ENCODE measurements at places on chromosomes 5 and 9.

DNA sequence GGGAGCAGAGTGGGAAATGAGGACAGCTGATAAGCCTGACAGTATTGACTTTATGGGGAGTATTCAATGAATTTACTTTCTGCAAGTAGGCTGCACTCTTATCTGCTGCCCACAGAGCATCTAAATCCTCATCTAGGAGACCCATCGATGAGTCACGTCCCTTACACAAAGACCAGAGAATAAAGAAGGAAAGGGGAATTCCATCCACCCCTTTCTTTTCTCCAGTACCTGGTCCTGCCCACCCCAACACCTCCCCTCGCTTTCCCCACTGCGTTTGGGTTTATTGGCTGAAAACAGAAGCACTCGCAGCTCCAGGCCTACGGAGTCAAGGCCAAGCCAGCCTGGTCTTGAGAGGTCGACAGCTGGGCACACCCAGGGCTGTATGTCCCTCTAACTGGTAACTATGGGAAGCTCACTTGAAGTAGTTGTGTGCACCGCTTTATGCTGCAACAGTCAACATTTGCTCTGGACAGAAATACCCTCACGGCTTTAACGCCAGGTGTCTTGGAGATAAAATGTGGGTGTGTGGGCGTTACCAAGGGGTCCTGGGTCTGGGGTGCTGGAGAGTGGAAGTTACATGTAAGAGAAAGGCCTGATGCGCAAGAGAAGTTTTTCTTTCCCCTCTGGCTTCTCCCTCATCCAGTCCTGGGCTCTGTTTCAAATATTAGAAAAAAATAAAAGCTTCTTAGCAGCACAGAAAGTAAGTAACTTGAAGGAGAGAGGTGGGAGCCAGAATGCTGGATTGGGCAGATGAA is 14.5 kb upstream of the TAL2 start:
- DNase-seq: peak; percentile 72

DNA sequence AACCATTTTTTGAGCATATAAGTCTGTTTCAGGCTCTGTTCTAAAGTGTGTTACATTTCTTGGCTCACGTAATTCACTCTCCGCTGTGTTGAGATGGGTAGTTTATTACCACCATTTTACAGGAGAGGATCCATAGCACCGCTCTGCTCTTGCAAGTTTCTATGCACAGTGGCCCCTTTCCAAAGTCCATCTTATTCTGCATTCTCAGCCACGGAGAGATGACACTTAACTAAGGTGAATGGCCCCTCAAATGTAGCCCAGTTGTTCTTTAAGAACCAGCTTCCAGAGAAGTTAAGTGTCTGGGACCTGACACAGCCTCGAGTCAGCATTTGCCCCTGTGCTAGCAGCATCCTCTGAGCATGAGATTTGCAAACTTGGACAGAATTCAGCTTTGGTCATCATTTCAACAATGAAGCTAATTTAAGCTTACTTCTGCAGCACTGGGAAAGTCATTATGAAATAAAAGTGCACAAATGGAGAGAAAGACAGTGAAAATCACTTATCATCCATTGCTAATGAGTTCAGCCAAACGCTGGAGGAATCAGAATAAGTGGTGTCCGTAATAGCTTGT is 61.9 kb downstream of the FAM78A start:
- DNase-seq: no peak

GRCh38 chr5:5572010-5572865 is 149.8 kb downstream of the ICE1 start:
- no peak for DNase-seq

- DNase-seq: no peak
These were observed 56.5 kb downstream of the MACROH2A1 start for GRCh38 chr5:135342551-135342875.

- no peak for DNase-seq
These were observed 37.6 kb downstream of the BDP1 start for GRCh38 chr5:71492817-71493615.

DNA sequence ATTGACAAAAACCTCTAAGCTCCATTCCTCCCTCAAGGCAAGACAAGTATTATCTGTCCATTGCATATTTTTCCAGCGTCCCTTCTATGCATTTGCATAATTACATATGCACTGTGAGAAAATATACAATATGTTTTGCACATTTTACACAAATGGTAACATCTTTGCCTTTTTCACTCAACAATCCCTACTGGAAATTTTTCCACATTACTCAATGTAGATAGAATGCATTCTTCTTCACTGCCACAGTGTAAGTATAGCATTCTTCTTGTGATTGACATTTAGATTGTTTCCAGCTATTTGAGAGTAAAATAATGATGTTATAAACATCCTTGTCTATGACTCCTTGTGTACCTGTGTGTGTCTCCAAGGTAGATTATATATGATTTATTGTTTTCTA is 205.0 kb downstream of the SLIT3 start:
- no peak for DNase-seq

DNA sequence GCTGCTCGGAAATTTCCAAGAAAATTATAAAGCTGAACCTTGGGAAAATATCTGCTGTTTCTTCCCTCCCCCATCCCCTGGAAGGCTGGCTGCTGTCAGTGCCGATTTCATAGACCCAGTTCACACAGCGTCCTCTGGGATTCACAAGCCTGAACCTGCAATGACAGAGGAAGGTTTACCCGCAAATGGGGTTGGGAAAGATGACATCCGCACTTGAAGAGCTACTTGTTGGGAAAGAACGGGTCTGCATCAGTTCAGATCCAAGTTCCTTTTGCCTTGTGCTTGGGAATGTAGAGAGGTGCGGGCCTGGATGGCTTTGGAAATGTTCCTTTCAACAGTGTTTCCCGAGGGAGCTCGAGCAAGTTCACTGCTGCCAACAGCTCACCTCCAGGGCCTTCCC is 13.9 kb downstream of the PCDH12 start:
- DNase-seq: no peak

GRCh38 chr9:134785325-134786108 is 95.1 kb upstream of the FCN2 start:
- DNase-seq: no peak

- no peak for DNase-seq
These were observed 112.8 kb upstream of the HMHB1 start for GRCh38 chr5:143699121-143699520.

- DNase-seq: no peak
These were observed 216.8 kb downstream of the SEMA5A start for GRCh38 chr5:9329125-9329524.

DNA sequence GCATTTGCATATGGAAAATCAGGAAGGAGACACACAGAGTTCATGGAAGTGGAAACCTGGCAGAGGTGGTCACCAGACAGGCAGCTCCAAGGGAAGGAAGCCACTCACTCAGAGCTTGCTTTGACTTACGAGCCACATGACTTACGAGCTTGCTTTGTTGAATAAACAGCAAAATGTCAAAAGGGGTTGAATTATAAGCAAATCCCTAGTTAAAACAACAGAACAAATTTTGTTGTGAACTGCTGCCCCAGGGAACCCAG is 164.3 kb downstream of the SYK start:
- DNase-seq: no peak

GRCh38 chr5:146223179-146223578 is 19.8 kb downstream of the RBM27 start:
- no peak for DNase-seq

DNA sequence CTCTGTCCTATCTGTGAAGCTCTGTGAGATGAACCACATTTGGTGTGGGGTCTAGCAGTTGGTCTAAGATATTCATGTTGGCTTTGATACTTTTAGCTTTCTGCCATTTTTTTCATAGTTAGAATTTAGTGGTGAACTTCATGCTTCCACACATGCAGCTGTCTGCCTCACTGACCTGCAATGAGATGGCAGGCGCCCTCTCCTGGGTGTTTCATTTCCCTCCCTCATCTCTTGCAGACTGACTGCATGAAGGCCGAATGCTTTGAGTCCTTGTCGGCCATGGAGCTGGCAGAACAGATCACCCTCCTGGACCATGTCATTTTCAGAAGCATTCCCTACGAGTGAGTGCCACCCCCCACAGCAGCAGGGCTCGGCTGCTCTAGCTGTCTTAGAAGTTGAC is 26.1 kb upstream of the CKMT2 start:
- DNase-seq: no peak

DNA sequence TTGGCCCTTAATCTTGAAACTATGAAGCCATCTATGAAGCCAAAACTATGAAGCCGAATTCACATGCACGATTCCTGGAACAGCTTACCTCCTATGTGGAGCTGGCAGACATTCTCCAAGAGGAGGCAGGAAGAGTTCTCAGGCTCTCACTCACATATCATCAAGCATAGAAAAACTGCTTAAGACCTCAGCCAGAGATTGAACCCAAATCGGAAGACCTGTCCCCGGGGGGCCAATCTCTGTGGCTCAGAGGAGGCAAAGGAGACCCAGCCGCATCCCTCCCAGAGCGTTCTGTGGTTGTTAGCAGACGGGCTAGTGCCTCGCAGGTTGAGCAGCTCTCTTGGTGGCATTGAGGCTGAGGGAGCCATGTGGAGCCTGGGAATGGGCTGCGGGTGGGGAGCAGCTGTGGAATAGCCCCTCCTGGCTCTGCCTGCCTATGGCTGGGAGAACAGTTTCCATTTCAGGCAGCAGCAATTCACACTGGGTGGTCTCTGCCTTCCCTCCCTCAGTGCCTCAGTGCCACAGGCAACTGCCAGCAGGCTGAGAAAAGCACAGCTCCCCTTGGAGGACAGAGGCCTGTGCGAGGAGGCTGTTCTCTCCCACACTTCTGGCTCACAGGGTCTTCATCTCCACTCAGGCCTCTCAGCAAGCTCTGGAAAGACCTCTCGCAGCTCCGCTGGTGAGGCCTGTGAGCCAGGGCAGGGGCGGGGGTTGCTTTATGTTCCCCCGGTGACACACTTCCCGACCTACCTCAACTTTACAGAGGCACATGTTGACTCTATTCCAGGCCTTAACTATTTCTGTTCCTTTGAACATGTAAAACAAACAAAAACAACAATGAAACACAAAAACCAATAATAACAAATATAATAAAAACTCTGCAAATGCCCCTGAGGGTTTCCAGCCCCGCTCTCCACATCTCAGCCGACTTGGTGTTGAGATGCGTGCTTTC is 17.4 kb upstream of the TMEM174 start:
- DNase-seq: no peak

DNA sequence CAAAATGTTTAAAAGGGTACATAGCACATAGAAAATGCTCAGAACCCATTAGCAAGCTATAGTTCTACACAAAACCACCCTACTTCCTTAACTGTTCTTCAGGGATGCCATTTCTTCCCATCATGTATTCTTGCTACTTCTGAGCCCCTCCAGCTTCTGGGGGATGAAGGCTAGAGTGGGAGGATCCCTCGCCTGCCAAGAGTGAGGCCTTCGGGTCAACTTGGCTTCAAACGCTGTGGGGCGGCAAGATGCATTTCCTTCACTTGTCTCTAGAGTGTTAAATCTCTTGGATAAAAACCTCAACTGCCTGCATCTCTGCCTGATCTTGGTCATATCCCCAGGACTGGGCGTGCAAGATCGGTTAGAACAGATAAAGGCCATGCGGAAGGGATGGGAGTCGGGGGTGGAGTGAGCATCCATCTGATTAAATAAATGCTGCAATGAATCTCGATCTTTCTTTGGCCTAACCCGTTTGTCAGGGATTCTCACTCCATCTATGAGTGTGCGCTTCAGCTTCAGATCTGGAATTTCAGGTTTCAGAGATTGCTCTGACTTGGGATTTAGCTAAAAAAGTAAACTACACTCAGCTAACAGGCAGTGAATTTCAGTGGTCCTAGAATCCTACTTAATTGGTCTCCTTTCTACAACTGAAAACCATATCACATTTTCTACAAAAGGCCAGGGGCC is 118.0 kb upstream of the PANK3 start:
- no peak for DNase-seq

DNA sequence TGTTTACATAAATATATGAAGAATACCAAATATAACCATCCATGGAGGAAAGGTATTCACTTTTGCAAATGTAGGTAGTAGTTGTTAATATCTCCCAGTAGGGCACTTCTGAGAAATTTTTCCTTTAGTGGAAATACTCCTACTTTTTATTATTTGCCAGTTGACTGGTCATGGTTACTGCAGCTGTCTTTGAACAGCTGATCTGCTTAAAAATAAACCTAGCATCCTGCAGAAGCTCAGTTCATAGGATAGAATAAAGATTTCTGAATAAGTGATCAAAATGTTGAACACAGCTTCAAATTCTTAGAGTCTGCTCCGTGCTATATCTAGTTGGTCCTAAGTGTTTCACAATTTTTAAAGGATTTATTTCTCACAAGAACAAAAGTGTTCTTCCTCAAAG is 270.7 kb upstream of the TRPC7 start:
- DNase-seq: no peak

DNA sequence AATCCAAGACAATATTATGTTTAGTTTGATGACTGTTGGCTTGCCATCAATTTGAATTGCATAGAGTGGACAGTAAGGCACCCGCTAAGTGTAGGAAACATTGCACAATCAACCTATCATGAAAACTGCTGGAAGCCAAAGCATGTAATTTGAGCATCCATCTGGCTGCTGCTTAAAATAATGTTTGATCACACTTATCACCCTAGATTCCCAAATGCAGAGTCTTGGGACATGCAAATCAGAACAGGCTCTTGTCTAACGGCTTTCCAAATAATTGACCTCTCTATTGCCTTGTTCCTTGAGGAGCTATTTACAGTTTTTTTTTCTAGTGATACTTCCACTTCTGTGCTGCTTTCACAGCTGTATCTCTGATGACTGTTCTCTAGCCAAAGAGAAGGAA is 342.1 kb downstream of the PRR16 start:
- DNase-seq: no peak

- no peak for DNase-seq
These were observed 87.8 kb upstream of the PHYKPL start for GRCh38 chr5:178320281-178320855.

DNA sequence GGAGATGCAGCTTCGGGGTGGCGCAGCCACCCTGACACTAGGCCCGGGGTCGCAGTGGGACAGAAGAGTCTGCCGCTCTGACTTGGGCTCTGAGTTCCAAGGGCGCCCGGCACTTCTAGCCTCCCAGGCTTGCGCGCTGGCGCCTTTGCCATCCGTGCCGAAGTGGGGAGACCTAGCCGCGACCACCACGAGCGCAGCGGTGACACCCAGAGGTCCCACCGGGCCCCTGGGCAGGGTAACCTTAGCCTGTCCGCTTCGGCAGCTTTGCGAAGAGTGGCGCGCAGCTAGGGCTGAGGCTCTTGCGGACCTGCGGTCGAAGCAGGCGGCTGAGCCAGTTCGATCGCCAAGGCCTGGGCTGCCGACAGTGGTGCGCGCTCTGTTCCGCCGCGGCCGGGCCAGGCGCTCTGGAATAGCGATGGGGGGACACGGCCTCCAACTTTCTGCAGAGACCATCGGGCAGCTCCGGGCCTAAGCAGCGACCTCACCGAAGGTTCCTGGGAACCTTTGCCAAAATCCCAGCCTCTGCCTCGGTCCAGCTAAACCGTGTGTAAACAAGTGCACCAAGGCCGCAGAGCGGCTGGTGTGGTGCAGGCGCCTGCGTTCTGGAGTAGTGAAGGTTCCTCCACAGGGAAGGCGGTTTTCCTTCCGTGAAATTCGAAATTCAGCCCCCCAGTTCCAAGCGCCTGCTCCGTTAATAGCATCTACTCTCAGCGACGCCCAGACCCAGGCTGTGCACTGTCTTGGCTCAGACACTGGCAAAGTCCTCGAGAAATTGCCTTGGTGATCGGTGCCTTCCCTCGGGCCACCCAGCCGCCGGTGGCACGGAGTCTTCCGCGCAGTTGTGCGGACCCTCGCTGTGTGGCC is 7.4 kb downstream of the TLX3 start:
- no peak for DNase-seq
